ENCODE measurements at places on chromosomes 13 and 19. TPM values are rescaled to one million over a fixed set of nuclear protein-coding genes. Genes with fewer than 3 reads are reported as not detected.

The COX6B1 gene
- total RNA-seq, result 224 TPM

GRCh38 chr19:45400192-45400591 is 4.7 kb downstream of the PPP1R13L start:
- DNase-seq, result peak; percentile 93

GRCh38 chr19:14072535-14073260 is at the start of gene MISP3:
Gene MISP3, plus strand, starts transcription at chr19:14072786. Its CDS starts 524 bp downstream, at chr19:14073310.
- no peak for DNase-seq

The S1PR4 gene
- total RNA-seq, result 0.26 TPM

The A1BG gene
- total RNA-seq, result 4.7 TPM

DNA sequence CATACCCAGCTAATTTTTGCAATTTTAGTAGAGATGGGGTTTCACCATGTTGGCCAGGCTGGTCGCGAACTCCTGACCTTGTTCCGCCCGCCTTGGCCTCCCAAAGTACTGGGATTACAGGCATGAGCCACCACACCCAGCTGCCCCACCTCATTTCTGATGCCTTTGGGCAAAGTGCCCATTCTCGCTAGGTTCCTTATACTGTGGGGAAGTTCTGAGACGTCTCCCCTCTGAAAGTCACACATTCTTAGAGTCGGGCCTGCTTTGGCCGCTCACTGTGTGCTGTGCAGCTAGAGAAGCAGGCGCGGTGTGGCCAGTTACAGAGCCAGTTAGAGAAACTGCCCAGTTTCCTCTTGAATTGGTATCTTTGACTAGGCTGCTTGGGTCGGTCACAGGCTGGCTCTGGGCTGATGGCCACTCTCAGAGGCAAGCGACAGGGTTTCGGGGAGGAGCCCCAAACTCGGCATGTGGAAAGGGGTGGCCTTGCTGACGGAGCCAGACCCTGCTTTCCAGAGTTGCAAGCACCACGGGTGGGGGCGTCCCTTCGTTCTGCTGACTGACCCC is 18.0 kb downstream of the PRAM1 start:
- DNase-seq, result no peak

The ZNF616 gene
- total RNA-seq, result 10.0 TPM

All from bronchial epithelial cell (primary cell).